ENCODE measurements at places on chromosomes 5 and 9.

DNA sequence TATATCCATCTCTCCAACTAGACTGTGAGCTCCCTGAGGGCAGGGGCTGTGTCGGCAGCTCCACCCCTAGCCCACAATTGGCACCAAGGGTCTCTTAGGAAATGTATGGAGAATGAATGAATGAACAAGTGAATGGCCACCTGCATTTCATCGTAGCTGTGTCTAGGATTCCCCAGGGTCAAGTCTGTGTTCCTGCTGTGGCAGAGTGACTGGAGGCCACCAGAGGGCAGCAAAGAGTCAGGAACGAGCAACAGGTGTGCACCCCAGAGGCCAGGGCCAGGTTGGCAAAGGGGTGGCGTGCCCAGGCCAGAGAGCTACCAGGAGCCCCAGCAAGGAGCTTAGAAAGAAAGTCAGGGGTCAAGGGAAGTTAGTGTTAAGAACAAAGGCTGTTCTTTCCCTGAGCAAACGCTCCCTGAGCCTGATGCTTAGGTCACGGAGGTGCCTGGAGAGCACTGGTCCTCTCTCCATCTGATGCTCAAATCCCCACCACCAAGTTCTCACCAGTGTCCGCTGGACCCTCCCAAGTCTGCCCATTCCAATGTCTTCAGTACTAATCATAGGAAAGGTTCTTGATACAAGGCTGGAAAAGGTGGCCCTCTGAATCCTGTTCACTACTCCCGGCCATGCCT is 160.7 kb downstream of the PAX5 start:
- no peak for DNase-seq

DNA sequence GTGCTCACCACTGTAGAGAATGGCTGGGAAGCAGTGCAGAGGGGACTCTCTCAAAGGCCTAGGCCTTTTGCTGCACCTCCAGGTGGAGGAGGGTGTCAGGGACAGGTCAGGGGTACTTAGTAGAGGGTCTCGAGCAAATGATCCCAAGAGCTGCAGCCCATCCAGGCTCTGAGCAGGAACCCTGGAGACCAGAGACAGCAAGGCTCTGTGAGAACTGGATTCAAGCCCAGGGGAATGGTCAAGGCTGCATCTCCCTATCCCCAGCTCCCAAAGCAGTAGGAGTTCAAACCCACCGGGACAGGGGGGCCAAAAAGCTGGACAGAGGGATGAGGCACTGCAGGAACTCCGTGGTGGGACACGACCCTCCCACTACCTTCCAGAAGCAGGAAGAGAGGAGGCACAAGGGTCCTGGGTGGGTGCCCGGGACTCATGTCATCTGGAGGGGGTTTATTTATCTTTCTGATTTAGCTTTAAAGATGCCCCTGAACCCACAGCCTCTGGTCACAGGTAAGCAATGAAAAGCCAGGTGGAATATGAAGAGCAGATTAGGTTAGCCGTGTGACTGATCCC is 124.8 kb downstream of the MVB12B start:
- no peak for DNase-seq

DNA sequence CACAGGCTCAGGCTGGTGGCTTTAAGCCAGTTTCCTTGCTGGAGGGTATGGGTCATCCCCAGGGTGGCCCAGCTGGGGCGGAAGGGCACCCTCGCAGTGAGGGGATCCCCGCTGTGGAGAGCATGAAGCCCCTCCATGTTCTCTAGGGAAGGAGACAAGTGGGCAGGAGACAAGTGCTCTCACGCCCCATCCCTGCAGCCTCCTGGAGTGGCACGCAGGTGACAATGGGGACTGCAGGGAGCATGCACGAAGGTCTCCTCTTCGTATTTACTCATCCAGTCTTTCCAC is 83.3 kb downstream of the GTF3C4 start:
- no peak for DNase-seq

- no peak for DNase-seq
Observed at GRCh38 chr5:55308254-55308836, 556 bp downstream of the MTREX start.

DNA sequence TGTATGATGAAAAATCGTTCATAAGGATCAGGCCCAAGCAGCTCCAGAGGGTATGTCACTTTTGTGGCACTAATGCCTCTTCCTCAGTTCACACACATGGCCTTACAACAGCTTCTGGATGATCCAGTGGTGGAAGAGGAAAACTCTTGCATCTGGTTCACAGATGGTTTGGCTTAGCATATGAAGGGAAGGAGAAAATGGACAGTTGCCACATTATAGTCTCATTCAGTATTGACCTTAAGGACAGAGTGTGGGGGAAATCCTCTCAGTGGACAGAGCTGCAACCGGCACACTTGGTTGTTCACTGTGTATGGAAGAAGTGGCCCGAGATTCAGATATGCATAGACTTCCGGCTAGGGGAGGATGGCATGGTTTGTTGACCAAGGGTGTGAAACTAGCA is 22.8 kb downstream of the C9orf57 start:
- DNase-seq: no peak

DNA sequence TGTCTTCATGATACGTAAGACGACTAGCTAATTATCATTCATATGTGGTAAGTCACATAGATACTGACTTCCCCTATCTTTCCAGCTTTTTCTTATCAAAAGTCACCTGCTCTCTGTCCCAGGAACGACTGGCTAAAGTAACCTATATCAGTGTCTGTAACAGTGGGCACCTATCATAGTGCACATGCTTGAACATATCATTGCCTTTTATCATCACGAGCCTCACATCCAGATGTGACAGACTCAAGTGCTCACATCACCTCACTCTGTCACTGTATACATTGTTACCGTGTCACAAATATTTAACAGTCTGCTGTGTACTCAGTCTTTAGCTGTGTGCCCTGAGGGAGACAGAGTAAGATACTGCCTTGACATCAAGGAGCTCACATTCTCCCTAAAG is 125.4 kb upstream of the CCDC152 start:
- no peak for DNase-seq

- DNase-seq: no peak
Observed at GRCh38 chr9:2621722-2622460, at the start of gene VLDLR. VLDLR (plus strand) TSS chr9:2621787; CDS start chr9:2622190, 403 bp downstream.

- no peak for DNase-seq
Observed at GRCh38 chr5:167392240-167392639, 899.2 kb upstream of the WWC1 start.

DNA sequence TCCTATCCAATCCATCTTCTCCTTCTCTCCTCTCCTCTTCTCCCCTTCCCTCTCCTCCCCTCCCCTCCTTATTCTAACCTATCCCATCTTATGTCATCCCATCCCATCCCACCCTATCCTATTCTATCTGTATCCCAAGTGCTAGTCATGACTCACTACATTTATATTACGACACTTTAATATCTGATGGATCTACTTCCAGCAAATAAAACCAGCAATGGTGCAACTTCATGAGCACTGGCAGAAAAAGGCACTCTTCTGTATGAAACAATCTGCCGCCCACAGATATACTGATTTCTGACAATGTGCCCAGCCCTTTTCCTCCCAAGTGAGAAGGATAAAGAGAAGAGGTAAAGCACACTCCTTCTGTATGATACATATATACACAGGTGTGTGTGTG is 86.6 kb upstream of the ANKH start:
- DNase-seq: no peak

GRCh38 chr5:65967288-65968066 is 41.1 kb downstream of the ERBIN start:
- DNase-seq: no peak

GRCh38 chr5:169258372-169259000 is 42.5 kb downstream of the SLIT3 start:
- DNase-seq: no peak

DNA sequence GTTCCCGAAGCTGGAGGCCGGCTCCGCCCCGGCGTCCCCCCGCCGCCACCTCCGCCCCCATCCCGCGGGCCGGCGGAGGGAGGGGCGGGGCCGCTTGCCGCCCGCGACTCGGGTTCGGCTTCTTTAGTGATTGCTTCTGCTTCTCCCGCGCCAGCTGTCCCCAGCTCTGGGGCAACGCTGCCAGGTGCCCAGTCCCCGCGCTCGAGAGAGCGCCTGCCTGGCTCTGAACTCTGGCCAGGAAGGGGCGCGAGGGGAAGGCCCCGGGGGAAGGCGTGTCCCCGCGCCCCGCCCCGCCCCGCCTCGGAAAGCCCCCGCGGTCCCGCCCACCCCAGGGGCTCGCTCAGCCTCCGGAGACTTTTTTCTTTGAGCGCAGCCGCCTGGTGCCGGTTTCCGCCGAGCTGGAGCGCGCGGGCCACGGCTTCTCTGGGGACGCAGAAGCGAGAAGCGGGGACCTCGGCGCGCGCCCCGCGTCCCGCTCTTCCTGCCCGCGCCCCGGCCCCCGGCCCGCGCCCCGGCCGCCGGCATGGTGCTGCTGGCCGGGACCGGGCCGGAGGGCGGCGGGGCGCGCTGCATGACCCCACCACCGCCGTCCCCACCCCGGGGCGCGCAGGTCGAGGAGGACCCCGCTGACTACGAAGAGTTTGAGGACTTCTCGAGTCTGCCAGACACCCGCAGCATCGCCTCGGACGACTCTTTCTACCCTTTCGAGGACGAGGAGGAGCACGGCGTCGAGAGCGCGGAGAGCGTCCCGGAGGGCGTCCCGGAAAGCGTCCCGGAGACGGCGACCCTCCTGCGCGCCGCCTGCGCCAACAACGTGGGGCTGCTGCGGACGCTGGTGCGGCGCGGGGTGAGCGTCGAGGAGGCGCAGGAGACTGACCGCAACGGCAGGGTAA is at the start of gene ANKRD33B:
Gene ANKRD33B, plus strand, starts transcription at position 126 of the 893 bp plus-strand sequence. Its CDS starts 398 bp downstream, at position 524.
- DNase-seq: no peak

Measured in thoracic aorta (tissue), 2 donors.